ENCODE measurements at places on chromosomes 13 and 19.

- DNase-seq = no peak
Measured at GRCh38 chr13:75329723-75330122, 152.2 kb downstream of the TBC1D4 start.

- DNase-seq = no peak
Measured at GRCh38 chr19:50839712-50840655, 6.6 kb upstream of the KLK15 start.

- no peak for DNase-seq
Measured at GRCh38 chr13:49443357-49443703, 534 bp downstream of the CAB39L start.

- DNase-seq = no peak
Measured at GRCh38 chr13:113654175-113654560, 3.8 kb downstream of the ATP4B start.

GRCh38 chr19:38399081-38399480 is 3.8 kb upstream of the FAM98C start:
- no peak for DNase-seq

- peak; percentile 48 for DNase-seq
Measured at GRCh38 chr13:49086722-49087121, 111.0 kb downstream of the FNDC3A start.

GRCh38 chr19:1945899-1946298 is 4.9 kb downstream of the CSNK1G2 start:
- DNase-seq = no peak

- no peak for DNase-seq
Measured at GRCh38 chr13:108070925-108071324, 144.4 kb downstream of the LIG4 start.

GRCh38 chr13:25177012-25177411 is 4.9 kb upstream of the AMER2 start:
- no peak for DNase-seq

DNA sequence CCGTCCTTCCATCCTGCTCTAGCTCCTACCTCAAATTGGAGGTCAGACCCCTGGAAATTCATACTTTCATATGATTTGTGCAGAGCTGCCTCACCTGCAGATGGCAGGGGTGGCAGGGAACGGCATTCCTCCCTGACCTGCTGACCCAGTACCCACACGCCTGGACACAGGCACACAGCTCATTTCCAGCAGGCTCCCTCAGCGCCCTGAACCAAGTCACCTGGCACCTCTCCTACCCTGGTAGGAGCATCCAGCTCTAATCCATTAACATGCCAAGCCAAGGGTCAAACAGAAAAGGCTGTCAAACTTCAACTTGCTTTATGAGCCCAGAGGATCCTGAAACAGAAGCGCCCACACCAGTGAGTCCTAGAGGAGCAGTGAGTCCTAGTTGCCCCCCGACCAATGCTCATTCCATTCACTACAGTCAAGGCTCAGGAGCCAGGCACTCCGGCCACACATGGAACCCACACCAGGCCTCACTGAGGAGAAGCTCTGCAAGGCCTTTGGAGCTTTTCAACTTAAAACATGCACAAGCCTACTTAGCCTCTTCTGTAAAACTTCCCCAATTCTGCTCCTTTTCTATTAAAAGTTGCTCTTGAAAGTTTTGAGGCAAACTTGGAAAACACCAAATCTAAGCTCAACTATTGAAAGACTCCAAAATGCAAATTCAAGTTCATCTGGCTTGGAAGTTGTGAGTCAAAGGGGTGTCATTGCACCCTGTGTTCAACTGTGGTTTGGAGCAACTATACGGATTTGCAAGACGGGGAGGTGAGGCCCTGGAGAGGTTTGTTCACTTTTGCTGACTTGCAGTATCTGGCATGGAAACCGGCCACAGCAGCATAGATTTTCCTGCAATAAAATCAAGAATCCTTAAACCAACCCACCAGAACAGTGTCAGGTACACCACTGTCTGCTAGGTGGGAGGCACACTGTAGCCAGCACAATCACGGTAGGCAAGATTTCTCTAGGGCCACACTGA is 96.7 kb downstream of the CRYL1 start:
- DNase-seq = no peak

- DNase-seq = no peak
Measured at GRCh38 chr19:12937093-12937926, 1.1 kb upstream of the CALR start.

DNA sequence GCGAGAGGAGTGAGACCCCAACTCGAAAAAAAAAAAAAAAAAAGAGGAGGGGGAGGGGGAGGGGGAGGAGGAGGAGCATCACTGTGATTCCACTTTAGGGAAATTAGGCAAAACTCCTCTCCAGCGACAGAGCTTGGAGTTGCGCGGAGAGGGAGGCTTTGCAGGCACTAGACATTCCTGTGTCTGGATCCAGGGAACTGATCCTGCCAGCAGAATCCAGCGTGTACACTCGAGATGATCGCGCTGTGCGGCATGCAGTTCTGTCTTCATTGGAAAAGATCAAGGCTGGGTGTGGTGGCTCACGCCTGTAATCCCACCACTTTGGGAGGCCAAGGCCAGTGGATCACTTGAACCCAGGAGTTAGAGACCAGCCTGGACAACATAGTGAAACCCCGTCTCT is 29.6 kb upstream of the KLF2 start:
- no peak for DNase-seq

- DNase-seq = no peak
Measured at GRCh38 chr13:113918981-113919701, 54.7 kb downstream of the C13orf46 start.

- DNase-seq = peak; percentile 91
Measured at GRCh38 chr13:108463340-108463739, 166.1 kb upstream of the MYO16 start.

- no peak for DNase-seq
Measured at GRCh38 chr19:54151362-54152035, 8.0 kb downstream of the LENG1 start.

- DNase-seq = no peak
Measured at GRCh38 chr19:8109890-8110662, 39.3 kb downstream of the FBN3 start.

GRCh38 chr13:53775807-53776206 is 747.2 kb downstream of the OLFM4 start:
- DNase-seq = no peak

GRCh38 chr13:94168783-94169453 is 310.6 kb downstream of the DCT start:
- no peak for DNase-seq

DNA sequence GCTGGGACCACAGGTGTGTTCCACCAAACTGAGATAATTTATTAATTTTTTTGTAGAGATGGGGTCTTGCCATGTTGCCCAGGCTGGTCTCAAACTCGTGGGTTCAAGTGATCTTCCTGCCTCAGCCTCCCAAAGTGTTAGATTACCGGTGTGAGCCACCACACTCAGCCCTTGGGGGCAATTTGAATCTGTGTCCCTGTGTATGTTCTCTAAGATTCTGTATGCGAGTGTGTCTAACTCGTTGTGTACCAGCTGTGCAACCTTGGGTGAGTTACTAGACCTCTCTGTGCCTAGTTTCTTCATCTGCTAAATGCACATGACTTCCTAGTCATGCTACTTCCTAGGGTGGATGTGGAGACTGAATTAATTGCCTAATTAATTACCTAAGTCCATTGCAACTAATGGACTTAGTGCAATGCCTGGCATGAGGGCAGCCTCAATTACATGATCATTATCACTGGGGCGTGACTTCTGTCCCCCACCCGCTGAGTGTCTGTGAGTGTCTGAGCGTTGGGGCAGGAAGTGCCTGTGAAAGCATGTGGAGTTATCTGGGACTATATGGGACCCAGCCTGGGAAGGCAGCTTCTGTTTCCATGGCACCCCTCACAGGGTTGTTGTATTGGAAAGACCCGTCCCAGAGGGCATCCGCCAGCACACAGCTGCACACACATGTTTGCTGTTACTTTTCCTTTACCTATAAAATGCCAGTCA is 1.8 kb upstream of the NCCRP1 start:
- no peak for DNase-seq

- no peak for DNase-seq
Measured at GRCh38 chr19:33826521-33826920, 29.9 kb downstream of the KCTD15 start.

Data from non-pigmented ciliary epithelial cell (primary cell).